ENCODE measurements at places on chromosomes 2 and 18. TPM values are rescaled to one million over a fixed set of nuclear protein-coding genes. Genes with fewer than 3 reads are reported as not detected.
A peak's percentile ranks its signal among the peaks of the same experiment; 100 is the strongest.

DNA sequence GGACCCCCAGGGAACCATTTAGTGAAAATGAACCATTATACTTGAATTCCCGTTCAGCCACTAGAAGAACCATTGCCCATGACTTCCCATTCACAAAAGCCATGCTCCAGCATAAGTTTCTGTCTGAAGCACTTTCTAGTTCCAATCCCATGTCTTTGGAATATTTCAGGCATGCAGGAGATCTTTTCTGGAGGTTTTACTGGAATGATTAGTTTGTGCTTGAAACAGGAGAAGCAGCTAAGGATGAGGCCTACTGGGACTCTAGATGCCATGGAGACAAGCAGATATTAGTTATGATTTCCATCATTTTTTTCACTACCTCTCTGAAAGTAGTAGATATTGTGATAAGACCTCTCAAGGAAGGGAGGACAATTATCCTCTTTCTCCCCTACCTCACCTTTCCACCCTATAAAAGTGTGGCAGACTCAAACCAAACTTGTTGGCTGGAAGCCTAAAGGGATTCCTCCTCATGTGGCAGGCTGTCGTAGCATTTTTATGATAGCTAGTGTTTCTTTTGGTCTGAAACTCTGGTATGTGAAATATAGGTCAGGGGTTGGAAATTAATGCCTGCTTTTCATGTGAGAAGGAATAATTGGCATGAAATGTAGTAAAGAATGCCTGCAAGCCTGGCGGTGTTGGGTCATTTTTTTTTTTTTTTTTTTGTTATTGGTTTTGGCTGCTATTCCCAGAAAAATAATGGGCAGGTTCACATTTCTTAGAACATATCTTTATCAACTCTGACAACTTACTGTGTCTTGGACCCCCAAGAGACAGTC is 29.3 kb upstream of the MMADHC start:
- DNase-seq, result no peak

- DNase-seq, result no peak
These were observed 265.8 kb downstream of the TNS1 start for GRCh38 chr2:217736776-217737550.

- DNase-seq, result no peak
These were observed 392 bp downstream of the ST8SIA3 start for GRCh38 chr18:57352761-57353136.

DNA sequence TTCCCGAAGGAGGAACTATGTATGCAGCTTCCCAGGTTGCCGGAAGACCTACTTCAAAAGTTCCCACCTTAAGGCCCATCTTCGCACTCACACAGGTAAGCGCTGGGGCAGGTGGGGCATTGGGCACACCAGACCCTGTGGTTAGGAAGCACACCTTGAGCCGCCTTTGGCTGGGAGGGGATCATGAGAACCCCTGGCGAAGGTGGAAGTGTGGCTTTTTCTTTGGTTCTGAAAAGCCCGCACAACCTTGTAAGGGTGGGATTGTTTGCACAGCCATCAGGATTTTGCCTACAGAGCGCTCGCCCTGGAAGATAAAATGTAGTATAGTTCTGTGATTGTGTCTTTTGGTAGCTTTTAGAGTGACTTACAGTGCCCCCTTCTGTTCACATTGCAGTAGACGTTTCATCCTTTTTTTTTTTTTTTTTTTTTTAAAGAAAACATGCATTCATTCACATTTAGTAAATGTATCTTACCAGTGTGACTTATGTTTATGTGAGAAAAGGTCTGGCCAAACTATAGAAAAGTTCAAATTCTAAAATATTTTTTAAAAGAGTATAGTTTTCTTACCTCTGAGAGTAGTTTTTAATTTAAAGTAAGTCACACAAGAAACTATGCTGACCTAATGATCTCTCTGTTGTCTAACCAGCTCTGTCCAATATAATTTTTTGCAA is 5.3 kb downstream of the KLF11 start:
- peak; percentile 66 for DNase-seq

The ABHD1 gene
- not detected for total RNA-seq

Data from lung microvascular endothelial cell (primary cell).